ENCODE measurements at places on chromosomes 5 and 9.

DNA sequence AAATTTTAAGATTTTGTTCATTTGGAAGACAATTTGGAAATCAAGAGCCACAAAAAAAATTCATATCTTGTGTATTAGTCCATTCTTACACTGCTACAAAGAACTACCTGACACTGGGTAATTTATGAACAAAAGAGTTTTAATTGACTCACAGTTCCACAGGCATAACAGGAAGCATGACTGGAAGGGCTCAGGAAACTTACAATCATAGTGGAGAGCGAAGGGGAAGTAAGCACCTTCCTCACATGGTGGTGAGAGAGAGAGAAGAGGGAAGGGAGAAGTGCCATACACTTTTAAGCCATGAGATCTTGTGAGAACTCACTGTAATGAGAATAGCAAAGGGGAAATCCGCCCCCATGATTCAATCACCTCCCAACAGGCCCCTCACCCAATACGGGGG, 274.4 kb downstream of the KCNN2 start:
- DNase-seq = no peak

DNA sequence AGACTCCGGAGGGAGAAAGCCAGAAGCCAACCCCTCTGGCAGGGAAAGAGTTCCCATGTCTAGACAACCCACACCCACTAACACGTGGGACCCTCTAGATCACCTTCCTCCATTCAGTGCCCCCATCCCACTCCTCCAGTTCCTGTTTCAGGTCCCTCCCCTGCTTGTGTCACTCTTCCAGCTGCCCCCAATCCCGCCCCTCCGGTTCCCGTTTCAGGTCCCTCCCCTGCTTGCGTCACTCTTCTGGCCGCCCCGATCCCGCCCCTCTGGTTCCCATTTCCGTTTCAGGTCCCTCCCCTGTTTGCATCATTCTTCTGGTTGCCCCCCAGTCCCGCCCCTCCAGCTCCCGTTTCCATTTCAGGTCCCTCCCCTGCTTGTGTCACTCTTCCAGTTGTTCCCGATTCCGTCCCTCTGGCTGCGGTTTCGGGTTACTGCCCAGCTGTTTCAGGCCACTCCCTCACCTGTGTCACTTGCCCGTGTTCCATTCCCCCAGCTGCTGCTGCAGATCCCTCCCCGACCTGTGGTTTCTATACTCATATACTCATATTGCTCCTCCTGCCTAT, 64.8 kb upstream of the RANBP6 start:
- peak; percentile 69 for DNase-seq

GRCh38 chr9:5095795-5096194, 89.6 kb downstream of the INSL6 start:
- DNase-seq = no peak

GRCh38 chr5:179697993-179698934, 503 bp upstream of the CANX start:
- peak; percentile 99 for DNase-seq

DNA sequence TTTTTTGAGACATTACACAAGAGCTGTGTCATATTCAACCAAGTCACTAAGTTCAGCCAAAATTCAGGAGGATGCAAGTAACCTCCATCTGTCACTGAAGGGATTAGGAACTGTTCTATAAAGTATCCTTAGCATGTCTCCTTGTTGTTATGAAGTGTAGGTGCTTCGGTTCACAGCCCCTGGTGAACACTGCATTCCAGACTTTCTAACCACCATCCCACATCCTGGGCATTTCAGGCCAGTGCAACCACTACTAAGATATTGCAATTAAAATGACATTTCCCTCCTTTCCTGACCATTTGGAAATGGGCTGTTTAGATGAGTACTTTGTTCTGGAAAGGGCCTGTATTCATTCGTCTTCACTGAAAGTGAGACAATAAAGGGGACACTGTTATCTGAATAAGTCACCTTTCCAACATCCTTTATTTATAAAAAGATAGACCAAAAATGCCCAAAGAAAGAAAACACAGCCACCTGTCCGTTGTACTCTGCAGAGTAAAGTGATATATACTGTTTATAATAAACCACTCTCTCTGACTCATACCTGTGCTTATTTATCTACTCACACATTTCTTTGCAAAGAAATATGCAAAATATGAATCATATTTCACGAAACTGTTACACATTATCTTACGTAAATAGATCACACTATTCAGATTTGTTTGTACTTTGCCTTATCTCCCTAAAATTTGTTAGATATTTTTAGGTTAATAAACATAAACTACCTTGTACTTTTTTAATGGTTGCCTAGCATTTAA, 861.9 kb downstream of the CDH18 start:
- DNase-seq = no peak

DNA sequence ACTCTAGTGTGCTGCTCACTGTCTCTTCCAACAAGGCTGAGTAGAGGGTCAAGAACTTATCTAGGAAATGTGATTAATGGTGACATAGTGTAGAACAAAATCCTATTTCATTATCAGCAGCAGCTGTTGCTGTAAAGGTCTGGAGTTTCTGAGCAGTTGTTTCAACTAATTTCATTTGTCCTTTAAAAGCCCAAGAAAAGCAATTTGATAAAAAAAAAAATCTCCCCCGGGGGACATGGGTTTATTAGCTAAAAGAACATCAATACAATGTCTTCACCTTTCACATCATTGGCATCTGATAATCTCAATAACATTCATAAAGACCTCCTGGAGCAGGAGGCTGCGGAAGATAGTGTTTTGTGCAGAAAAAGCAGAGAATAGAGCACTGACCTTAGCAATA, 468.1 kb downstream of the KCTD16 start:
- no peak for DNase-seq

GRCh38 chr5:61304590-61305381, 27.3 kb upstream of the ZSWIM6 start:
- DNase-seq = no peak

GRCh38 chr5:176425791-176426190, 9.5 kb upstream of the CLTB start:
- no peak for DNase-seq

DNA sequence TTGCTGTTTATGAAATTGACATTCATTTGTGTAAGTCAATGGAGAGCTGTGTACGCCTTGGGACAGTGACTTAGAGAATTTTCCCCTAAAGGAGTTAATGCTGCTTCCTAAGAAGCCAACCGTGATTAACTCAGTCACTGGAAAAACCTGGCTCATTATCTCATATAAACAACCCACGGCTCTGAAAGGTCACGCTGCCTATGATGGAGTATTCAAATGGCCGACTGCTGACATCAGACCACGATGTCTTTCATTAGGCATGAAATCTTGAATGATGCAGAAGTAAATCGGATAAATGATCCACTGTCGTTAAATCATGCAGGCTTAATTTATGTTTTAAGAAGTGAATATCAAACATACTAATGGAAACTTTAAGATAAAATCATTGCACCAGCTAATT, 603.7 kb downstream of the RAB3C start:
- no peak for DNase-seq

- no peak for DNase-seq
Measured at GRCh38 chr5:169694091-169694625, 57.1 kb downstream of the DOCK2 start.

GRCh38 chr9:35854091-35854762, 16.0 kb downstream of the OR13J1 start:
- no peak for DNase-seq

DNA sequence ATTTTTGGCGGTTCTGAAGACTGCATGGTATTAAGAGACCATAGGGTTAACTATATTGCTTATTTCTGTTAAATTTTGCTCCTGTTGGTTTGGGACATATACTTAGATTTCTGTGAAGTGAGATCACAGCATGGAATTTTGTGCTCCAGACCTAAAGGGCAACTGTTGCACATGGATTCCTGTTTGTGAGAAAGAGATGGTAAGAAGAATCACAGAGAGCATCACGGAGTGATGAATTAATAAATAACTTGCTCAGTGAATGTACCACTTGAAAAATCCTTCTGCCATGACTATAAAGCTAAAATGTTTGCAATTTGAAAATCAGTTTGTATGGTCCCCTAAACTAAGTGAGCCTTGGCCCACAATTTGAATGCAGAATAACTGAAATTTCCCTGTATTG, 4.5 kb downstream of the PSAT1 start:
- no peak for DNase-seq

GRCh38 chr5:2167671-2168070, 284.9 kb upstream of the IRX4 start:
- no peak for DNase-seq

GRCh38 chr5:115770466-115770865, 46.0 kb downstream of the CDO1 start:
- no peak for DNase-seq

GRCh38 chr5:136811551-136811950, 446.2 kb upstream of the TRPC7 start:
- peak; percentile 17 for DNase-seq

GRCh38 chr9:94929369-94929756, 202.9 kb downstream of the AOPEP start:
- no peak for DNase-seq

DNA sequence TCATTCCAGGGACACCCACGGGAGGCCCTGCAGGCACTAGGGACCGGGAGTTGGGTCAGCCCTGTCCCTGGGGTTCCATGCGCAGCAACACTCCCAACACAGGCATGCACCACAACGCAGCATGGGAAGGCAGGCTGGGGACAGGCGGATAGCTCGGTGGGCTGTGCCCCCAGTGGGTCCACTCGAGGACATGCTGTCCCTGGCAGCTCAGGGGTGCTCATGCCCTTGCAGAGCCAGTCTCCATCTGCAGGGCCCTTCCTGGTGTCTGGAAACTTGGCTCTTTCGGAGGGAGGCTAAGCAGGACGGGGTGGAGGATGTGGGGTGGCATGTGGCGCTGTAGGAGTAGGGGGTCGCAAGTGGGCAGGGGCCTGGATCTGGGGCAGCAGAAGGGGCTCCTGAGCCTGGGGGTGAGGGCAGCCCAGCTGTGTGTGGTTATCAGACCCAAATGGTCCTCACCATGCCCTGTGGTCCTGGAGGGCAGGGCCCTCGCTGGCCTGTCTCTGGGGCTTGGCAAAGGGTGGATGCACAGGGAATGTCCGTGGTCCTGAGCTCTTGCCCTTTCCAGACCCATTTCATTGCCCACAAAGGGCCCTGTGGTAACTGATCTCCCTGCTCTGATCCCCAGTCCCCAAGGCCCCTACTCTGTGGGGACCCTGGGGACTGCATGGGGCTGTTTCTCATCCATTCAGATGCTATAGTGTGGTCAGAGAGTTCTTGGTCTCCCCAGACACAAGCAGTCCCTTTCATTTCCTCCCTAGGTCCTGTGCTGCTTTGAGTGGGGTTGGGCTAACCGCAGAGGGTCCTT, 90.3 kb upstream of the PHYKPL start:
- no peak for DNase-seq

GRCh38 chr5:97297704-97298091, 114.7 kb upstream of the RIOK2 start:
- no peak for DNase-seq

GRCh38 chr5:55665065-55665464, 47.1 kb downstream of the SLC38A9 start:
- no peak for DNase-seq

DNA sequence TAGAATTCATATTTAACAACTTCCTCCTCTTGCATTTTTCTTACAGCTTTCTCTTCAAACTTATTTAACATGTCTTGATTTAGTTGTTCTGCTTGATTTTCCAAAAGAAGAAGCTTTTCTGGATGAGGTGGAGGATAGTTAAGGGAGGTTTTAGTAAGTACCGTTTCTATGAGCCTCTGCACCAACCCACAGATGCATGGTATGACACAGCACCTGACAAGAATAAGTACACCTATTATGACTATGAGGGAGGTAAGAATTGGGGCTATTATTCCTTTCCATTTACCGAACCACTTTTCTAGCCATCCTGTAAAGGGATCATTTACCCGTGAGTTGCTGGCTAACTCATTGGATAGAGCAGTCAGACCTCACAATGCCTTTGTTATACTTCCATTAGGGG, 2.5 kb upstream of the HMGCS1 start:
- no peak for DNase-seq

DNA sequence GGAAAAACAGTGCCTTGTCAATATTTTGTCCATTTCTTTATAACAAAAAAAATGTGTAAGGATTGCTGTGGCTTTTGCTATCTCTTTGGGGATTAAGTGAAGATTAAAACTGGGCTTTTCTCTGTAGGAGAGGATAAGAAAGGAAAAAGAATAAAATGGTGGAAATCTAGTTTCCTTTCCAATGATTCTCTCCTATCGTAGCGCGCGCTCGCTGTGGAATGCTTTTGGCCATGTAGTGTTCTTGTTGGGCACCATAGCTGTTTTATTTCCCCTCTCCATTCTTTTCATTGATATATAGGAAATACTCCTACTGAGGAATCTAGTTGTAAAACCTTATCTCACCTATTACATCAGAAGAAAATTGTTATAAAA, 1.5 kb downstream of the STXBP1 start:
- DNase-seq = no peak

- DNase-seq = no peak
Measured at GRCh38 chr9:125744616-125745015, 2.6 kb upstream of the PBX3 start.

GRCh38 chr5:100780376-100780870, 122.7 kb downstream of the ST8SIA4 start:
- DNase-seq = no peak

DNA sequence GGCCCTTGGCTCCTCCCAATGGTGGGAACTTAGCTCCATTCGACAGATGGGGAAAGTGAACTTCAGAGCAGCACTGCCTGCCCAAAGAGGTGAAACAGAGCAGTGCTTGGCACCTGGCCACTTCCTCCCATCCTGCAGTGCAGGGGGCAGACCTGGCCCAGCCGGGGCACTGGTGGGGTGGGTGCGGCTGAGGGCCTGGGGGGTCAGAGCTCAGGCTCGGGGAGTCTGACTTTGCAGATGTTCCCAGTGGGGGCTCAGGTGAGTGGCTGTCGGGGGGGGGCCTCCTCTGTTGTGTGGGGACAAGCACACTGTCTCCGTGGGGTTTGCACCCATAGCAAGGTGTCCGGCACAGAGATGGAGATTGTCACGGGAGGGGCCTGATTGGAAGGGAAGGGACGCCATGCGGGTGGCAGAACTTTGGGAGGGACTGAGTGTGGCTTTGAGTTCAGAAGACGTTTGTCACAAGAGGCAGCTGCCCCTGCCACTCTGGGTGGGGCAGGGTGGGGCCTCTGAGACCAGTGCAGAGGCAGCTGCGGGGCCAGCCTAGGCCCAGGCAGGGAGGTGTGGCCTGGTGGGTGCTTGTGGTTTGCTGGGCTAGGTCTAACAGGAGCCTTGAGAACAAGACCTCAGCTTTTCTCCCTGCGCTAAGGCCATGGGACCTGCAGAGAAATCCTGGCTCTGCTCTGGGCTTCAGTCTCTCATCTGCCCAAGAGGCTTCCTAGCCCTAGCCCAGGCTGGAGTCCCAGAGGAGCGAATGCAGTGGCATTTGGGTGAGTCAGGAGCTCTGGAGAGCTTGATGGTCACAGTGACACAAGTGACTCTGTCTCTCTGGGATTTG, 2.5 kb downstream of the MYMK start:
- DNase-seq = no peak

Measured in dorsolateral prefrontal cortex (tissue), 122 donors.